ENCODE measurements at places on chromosomes 6 and 20.

DNA sequence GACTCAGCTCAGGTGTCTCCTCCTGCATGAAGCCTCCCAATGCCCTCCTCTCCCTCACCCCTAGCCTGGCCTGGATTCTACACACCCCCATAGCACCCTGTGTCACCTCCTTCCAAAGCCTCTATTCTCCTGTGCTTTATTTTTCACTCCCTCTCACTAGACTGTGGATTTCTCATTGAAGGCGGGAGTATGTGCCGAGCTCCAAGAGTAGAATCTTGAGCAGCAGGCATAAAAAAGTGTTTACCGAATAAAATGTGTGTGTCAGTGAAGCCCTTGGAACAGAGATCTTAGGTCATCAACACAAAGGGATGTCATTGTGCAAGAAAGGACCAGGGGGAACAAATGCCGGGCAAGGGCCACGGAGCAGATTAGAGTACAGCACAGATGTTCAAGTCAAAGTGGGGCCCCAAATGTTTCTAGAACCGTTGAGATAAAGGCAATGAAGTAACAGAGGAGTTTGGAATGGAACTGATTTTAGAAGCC is 106.1 kb upstream of the TMEM170B start:
- no peak for DNase-seq

DNA sequence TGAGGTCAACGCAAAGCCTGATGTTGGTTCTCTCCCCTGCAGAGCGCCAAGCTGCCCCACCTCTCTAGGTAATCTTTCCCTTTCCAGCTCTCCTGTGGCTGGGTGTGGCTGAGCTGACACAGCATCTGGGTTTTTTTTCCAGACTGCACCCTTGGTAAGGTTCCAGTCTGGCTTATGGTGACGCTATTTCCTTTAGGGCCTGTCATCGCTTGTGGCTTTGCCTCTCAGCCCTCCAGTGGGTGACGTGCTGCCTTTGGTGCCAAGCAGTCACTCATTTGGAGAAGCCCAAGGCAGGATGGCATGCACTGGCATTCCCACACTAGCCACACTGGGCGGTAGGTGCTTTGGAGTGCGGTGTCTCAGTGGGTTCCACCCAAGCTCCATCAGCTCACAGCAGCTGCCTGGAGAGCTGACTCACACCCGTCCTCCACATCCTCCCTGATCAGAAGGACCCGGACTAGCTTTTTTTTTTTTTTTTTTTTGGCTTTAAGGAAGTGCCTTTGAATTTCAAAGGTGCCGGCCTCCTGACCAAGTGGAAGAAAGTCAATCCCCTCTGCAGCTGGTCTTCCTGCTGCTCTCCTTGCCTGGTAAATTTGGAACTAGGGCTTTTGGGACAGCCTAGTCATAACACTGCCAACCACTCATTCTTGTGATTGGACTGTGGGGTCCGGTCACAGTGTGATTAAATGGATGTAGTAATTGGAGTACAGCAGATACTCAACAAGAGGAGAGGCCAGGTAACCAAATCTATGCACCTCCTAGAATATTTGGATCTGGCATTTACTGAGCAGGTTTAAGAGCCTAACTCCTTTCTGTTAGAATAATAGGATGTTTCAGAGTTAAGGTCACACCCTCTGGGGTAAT is 153.6 kb downstream of the CD83 start:
- no peak for DNase-seq

DNA sequence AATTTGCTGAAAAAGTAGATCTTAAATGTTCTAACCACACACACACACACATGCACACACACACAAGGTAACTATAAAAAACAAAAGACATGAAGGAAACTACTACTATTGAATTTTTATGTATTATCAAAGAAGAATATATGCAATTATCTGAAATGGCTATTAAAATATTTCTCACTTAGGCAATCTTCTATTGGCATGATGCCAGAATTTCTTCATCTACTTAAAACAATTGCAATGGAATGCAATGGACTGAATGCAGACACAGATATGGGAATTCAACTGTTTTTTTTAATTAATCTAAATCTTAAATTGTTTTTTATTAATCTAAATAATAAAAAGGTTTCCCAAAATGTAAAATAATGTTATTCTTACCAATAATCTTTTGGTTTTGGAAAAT is 152.6 kb upstream of the SMLR1 start:
- DNase-seq = no peak

GRCh38 chr6:4675121-4675520 is 101.1 kb upstream of the CDYL start:
- DNase-seq = no peak

DNA sequence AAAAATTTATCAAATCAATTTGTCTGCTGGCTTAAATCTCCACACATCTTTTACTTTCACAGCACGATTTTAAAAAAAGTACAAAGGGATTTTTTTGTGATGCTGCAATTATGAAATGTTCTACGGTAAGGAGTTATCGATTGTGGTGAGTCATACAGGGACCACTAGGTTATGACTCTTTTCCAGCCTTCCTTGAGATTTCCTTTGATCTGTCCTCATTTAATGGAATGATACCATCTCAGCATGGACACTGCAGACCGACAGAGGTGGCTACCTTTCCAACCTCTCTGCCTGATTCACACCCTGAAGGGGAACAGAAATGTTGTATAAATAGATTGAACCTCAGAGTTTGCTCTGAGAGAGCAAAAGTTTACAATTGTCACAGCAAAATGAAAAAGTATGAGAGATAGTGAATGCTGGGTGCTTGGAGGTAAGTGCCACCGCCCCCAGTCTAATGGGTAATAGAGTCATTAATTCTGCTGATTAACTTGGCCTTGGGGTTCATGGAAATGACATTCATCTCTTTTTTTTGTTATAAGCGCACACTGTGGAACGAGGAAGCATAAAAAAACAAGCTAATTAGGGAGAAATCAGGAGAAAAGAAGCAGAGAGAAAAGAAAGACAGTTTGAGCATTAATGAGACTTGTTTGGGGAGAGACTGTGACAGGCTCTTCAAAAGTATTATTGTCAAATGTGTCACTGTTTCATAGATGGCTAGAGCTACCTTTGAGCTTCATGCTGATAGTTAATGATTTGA is 306.0 kb downstream of the RNF144B start:
- no peak for DNase-seq

Data from NCI-H1417 (cell line).